ENCODE measurements at places on chromosomes 12 and 14. TPM values are rescaled to one million over a fixed set of nuclear protein-coding genes. Genes with fewer than 3 reads are reported as not detected.

Gene TAS2R19
- 10.5 TPM for total RNA-seq

Gene DPPA3
- not detected for total RNA-seq

Gene PMEL
- 4.7 TPM for total RNA-seq

Gene NFE2
- total RNA-seq, result 0.48 TPM

Gene KLRC3
- total RNA-seq, result not detected

Gene ARHGAP9
- 10.8 TPM for total RNA-seq

Gene GALNT8
- total RNA-seq, result 1.3 TPM

Gene SYT1
- total RNA-seq, result 1.6 TPM

Gene SENP1
- 14.4 TPM for total RNA-seq

Gene PTHLH
- 2.4 TPM for total RNA-seq

Gene DBX2
- total RNA-seq, result 0.33 TPM

Gene AMHR2
- total RNA-seq, result not detected

Gene PLXNC1
- 8.2 TPM for total RNA-seq

Gene ARMH4
- 6.4 TPM for total RNA-seq

Gene GPRC5A
- 40.1 TPM for total RNA-seq

Gene HVCN1
- 16.6 TPM for total RNA-seq

Gene COX8C
- not detected for total RNA-seq

Gene APOF
- total RNA-seq, result not detected

Gene CDC42BPB
- 64.0 TPM for total RNA-seq

Gene ITGB7
- 1.1 TPM for total RNA-seq

Gene CIROP
- not detected for total RNA-seq

Gene ADAM21
- total RNA-seq, result not detected

Gene B3GNT4
- total RNA-seq, result not detected

Gene PRIMA1
- total RNA-seq, result 2.1 TPM

Gene KRT78
- not detected for total RNA-seq

Gene IKZF4
- 4.6 TPM for total RNA-seq

Gene NELL2
- total RNA-seq, result 9.9 TPM

Data from breast epithelium (tissue), 4 donors.